ENCODE measurements at places on chromosomes 2 and 18. TPM values are rescaled to one million over a fixed set of nuclear protein-coding genes. Genes with fewer than 3 reads are reported as not detected.

Gene ALLC
- not detected for total RNA-seq

Gene PPM1G
- total RNA-seq = 143 TPM

Gene CCDC138
- total RNA-seq = 3.4 TPM

Gene ALPG
- total RNA-seq = not detected

Gene SERPINB4
- 15.7 TPM for total RNA-seq

Gene WDR12
- total RNA-seq = 19.5 TPM

Gene DNAH6
- total RNA-seq = under 0.01 TPM

Gene RGPD4
- not detected for total RNA-seq

Gene RFX8
- total RNA-seq = not detected

Gene POMC
- 0.64 TPM for total RNA-seq

Gene ALPI
- not detected for total RNA-seq

Gene RASGRP3
- 0.79 TPM for total RNA-seq

Gene GPR45
- not detected for total RNA-seq

Gene FSHR
- total RNA-seq = not detected

Gene SCN2A
- under 0.01 TPM for total RNA-seq

Gene ASAP2
- total RNA-seq = 20.0 TPM

Gene SERPINB10
- 0.79 TPM for total RNA-seq

Gene SLC14A1
- total RNA-seq = not detected

Gene CNTNAP5
- total RNA-seq = not detected

Gene GAL3ST2
- total RNA-seq = not detected

Gene KLHL30
- 0.26 TPM for total RNA-seq

Gene NT5DC4
- total RNA-seq = not detected

Gene CCDC141
- total RNA-seq = not detected

Gene LYPD1
- under 0.01 TPM for total RNA-seq

Gene TUBA4B
- not detected for total RNA-seq

Gene NPPC
- total RNA-seq = not detected

Gene CD8B2
- not detected for total RNA-seq

Gene PHLPP1
- 5.6 TPM for total RNA-seq

Gene SCN3A
- total RNA-seq = not detected
